Type B pancreatic cell (in vitro differentiated cells): ENCODE measurements at places on chromosomes 7 and 10.

DNA sequence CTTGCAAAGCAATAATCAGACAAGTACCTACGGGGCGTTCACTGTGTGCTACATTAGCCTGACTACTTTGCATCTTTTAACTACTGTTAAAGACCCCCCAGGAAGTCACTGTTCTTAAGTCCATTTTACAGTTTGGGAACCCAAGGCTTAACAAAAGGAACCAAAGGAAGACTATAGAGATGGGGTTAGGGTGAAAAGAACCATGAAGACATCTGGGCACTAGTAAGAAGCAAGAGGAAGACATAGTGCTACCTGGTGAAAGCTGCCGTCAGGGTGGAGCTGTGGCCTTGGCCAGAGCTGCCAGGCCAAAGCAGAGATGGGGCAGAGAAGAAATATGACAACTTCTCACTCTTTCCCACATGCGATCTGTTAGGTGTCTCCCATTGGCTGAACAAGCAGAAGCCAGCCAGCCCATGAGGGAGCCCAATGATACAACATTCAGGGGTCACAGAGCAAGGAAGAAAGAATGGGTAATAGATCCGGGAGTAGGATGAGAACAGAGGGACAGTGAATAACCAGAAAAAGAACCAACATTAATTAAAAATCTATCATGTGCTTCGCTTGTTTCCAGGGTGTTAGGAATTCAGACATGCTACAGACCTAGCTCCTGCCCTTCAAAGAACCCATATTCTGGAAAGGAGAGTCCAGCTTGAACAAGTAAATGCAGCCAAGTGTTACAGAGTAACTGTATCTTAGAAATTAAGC lies 85.4 kb downstream of the ARID5B start:
- DNase-seq: no peak

GRCh38 chr10:83289373-83289772 lies 849.9 kb upstream of the GHITM start:
- no peak for DNase-seq

DNA sequence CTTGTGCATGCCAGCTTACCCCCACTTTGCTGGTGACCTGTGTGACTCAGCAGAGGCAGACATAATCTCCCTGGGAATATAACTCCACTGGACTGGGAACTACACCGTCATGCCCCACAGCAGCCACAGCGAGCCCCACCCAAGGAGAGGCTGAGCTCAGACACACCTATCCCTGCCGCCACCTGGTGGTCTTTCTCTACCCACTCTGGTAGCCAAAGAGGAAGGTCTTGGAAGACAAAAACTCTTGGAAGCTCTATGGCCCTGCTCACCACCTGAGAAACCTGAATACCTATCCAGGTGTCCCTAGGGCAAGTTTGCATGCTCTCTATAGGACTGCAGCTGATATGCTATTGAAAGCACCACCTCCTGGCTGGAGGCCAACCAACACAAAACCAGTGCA lies 48.1 kb downstream of the MYO3A start:
- DNase-seq: no peak

GRCh38 chr7:38682606-38683005 lies 51.4 kb upstream of the AMPH start:
- DNase-seq: no peak

DNA sequence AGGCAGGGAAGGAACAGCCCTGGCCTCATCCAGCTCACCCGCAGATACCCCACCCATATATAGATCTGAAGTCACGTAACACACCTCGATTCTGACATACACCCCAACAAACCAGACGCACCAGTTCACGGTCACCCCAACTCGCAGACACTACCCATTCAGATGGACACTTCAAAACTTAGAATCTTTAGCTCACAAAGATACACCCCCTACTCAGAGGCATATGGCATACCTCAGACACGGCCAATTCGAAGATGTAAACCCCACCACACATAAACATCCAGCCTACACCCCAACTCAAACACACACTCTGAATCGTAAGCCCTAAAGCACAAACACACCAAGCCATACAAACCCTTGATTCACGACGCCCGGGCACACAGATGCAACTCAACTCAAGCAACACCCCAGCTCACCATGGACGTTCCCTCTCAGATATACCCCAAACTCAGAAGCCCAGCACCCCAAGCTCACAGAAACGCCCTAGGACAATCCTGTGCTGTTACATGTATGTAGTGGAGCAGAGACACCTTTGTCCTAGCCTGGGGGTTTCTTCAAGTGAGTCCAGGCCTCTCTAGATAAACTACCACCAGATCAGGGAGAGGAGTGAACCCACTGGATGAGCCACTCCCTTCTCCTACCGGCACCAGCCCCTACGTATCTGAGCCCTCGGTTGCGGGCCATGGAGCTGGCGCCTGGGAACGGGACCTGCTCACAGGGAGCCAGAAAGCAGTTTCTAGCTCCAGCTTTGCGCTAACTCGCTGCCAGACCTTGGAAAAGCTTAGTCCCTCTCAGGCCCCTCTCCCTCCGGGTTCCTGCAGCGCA lies 8.8 kb downstream of the PSD start:
- DNase-seq: no peak

- DNase-seq: no peak
These were observed 36.9 kb downstream of the CYP26A1 start for GRCh38 chr10:93110472-93111146.

DNA sequence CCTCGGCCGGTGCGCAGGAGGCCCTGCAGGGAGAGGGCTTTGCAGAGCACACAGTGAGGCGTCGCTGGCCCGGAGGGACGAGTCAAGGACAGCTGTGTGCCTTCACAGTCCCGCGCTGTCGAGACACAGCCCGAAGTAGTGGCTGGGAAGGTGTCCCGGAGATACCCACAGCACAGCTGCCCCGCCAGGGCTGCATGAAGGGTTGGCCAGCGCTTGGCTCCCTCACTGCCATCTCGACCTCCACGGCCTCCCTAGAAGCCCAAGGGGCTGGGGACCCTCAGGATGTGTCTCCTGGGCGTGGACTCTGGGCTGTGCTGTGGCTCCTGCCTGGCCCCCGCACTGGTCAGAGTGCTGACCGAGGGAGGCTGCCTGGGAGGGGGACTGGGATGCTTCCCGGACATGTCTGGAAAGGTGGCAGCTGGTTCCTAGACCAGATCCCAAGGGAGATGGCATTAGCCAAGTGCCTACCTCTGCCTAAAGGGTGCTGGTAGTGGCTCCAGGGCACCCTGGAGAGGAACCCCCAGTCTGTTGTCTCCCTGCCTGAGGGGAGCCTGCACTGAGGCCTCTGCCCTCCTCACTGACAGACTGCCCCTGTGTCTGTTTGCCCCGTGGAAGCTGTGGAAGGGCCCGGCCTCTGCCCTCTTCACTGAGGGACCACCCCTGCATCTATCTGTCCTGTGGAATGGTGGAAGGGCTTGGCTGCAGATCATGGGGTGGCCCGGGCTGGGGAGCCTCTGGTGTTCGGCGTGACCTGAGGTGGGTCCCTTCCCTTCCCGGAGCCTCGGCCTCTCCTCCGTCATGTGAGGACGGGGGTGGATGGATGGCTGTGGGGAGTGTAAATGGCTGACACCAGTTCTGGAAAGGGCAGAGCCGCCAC lies 5.8 kb downstream of the ELFN1 start:
- DNase-seq: peak; percentile 68

DNA sequence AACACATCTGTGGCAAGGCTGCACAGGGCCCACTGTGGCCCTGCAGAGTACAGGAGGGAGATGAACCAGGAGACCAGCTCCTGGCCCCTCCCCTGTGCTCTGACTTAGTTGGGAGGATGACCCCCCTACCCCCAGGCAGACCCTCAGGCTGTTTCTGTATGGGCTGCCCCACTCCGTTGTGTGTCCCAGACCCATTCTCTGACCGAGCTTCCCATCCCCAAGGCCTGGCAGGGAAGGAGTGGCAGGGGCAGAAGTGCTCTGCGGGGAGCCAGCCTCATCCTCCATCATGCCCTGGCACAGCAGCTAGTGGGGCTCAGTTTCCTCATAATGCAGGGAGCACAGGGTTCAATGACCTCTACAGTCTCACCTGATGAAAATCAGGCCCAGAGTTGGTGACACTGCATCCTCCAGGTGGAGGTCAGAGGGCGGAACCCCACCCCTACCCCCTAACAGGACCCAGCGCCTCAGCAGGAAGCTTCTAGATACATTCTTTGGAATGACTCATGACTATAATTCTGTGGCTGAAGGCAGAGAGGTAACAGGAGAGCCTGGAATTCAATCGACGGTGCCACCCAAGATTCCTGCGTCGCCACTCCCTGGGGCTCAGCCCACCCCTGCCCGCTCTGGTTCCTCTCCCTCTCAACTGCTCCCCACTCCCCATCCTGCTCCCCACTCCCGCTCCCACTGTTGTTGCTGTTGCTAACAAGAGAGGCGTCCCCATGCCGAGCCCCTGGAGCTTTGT lies 18.2 kb downstream of the PODXL start:
- DNase-seq: no peak

- no peak for DNase-seq
These were observed 195.2 kb downstream of the NXPH1 start for GRCh38 chr7:8628656-8629055.

- DNase-seq: no peak
These were observed 218.6 kb downstream of the THSD7A start for GRCh38 chr7:11613292-11613930.

DNA sequence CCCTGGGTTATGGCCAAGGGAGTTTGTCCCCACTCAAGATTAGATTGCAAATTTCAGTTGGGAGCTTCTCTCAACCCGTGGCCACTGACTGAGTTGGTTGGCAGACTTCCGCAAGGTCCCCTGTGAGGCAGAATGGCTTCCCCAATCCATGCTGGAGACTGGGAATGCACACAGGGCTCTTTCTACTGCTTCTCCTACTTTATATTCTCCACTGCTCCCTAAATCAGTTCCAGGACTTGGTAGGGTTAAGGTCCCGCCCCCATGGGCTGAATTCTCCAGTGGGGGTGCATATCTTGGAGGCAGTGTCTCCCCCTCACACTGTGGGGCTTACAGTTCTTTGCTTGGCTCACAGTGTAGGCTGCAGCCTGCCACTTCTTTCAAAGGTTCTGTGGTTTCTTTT lies 404.2 kb downstream of the PTPRN2 start:
- no peak for DNase-seq

GRCh38 chr7:4606797-4607196 lies 75.3 kb upstream of the FOXK1 start:
- no peak for DNase-seq

DNA sequence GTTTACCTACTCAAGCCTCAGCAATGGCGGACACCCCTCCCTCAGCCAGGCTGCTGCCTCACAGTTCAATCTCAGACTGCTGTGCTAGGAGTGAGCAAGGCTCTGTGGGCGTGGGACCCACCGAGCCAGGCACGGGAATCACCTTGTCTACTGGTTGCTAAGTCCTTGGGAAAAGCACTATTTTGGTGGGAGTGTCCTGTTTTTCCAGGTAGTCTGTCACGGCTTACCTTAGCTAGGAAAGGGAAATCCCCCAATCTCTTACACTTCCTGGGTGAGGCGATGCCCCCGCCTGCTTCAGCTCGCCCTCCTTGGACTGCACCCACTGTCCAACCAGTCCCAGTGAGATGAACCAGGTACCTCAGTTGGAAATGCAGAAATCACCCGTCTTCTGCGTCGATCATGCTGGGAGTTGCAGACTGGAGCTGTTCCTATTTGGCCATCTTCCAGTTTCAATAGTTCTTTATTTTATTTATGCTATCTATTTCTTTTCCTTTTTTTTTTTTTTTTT lies at the start of gene HYAL4:
TSS of gene HYAL4 (plus strand) at position 458 of the 508 bp plus-strand sequence. CDS start 23,105 bp downstream, outside the sequence.
- no peak for DNase-seq

DNA sequence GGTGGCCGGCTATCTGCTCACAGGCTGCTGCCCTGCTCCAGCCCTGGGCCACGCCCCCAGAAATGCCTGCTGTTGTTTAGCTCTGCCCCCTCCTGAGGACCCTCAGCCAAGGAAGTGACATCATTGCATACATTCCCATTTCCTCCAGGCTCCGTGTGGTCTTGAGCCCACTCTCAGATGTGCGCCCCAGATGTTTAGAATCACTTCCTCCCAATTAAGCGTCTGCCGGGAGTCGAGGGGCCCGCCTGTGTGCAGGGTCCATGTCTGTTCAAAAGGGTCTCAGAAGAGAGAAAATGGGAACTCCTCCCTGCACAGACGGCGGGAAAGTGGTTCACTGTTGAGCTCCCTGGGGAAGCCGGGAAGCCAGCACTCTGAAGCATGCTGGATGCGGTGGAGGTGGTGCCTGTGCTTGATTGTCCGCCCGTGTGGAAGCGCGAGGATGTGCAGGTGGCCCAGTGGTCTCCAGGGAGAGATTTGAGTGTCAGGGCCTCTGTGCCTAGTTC lies 116.9 kb upstream of the PPIF start:
- no peak for DNase-seq

DNA sequence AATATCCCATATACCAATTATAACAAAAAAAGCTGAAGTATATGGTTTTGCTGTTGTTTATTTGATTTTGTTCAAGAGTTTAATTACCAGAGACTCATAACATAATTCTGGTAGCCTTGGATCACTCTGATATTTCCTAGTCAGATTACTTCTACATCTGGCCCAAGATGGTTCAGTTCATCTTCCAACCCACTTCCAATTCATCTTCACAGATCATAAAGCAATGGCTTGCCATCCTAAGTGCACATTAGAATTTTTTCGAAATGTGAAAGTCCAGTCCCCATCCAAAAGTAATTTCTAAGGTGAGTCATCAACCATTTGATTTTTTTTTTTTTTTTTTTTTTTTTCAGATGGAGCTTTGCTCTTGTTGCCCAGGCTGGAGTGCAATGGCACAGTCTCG lies 8.0 kb upstream of the HIBADH start:
- no peak for DNase-seq
